ENCODE measurements at places on chromosomes 5 and 9. TPM values are rescaled to one million over a fixed set of nuclear protein-coding genes. Genes with fewer than 3 reads are reported as not detected.

Gene SLCO4C1
- not detected for total RNA-seq

Gene DDX4
- total RNA-seq: not detected

Gene POU5F2
- total RNA-seq: 1.2 TPM

Gene GFI1B
- not detected for total RNA-seq

Gene AHRR
- 18.0 TPM for total RNA-seq

Gene CATSPER3
- 0.10 TPM for total RNA-seq

Gene PLPPR1
- not detected for total RNA-seq

Gene TMC1
- total RNA-seq: 0.59 TPM

Gene ZDHHC11B
- total RNA-seq: not detected

Gene ADAMTSL2
- 10.6 TPM for total RNA-seq

Gene SPINK4
- 0.91 TPM for total RNA-seq

Gene C5orf52
- not detected for total RNA-seq

Gene KCNN2
- total RNA-seq: 0.17 TPM

Gene PPP2R2B
- total RNA-seq: 0.66 TPM

Gene DOCK8
- 0.26 TPM for total RNA-seq

Gene FCN2
- not detected for total RNA-seq

Gene NTNG2
- 3.8 TPM for total RNA-seq

Gene AQP7
- not detected for total RNA-seq

Gene SLC25A2
- 0.26 TPM for total RNA-seq

Gene MARCHF11
- not detected for total RNA-seq

Gene NRARP
- total RNA-seq: 0.20 TPM

Gene PCDHB5
- total RNA-seq: 2.2 TPM

Gene EXD3
- total RNA-seq: 11.5 TPM

Gene ANKDD1B
- 1.2 TPM for total RNA-seq
